Mesothelial cell of epicardium (in vitro differentiated cells): ENCODE measurements at places on chromosomes 4 and X. TPM values are rescaled to one million over a fixed set of nuclear protein-coding genes. Genes with fewer than 3 reads are reported as not detected.
A peak's percentile ranks its signal among the peaks of the same experiment; 100 is the strongest.

DNA sequence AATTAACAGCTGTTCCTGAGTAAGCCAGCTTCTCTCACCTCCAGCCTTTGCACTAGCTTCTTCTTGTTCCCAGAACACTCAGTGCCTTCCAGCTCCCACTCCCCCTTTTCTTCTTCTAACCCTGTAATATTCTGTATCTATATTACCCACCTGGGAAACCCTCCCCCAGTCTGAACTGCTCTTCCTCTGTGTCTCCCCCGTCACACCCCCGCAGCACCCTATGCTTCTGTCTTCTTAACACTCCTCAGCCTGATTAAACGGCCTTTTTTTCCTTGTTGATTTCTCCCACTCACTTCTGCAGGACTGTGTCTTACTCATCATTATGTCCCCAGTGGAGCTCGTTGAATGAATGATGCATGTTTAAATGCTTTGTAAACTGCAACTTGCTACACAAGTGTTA lies 9.0 kb upstream of the LONRF3 start:
- peaks cover 57% of the 10 kb centered on the region for H3K27me3 ChIP-seq
- H3K4me3 ChIP-seq: no peak overlapping the region
- H3K27ac ChIP-seq: no peak overlapping the region
- H3K4me1 ChIP-seq: no peaks in the 10 kb centered on the region
- H3K36me3 ChIP-seq: no peaks in the 10 kb centered on the region

GRCh38 chr4:142846108-142846728 lies at the start of gene INPP4B:
Gene INPP4B, minus strand, starts transcription at chr4:142846301.
- peak within 1 kb of the TSS; percentile 83 for H3K27ac ChIP-seq
- peak; percentile 71 for DNase-seq
- peaks cover 22% of the 10 kb centered on the region for H3K4me1 ChIP-seq
- peak within 1 kb of the TSS; percentile 97 for H3K4me3 ChIP-seq
- peaks cover 22% of the 10 kb centered on the region for H3K27me3 ChIP-seq

DNA sequence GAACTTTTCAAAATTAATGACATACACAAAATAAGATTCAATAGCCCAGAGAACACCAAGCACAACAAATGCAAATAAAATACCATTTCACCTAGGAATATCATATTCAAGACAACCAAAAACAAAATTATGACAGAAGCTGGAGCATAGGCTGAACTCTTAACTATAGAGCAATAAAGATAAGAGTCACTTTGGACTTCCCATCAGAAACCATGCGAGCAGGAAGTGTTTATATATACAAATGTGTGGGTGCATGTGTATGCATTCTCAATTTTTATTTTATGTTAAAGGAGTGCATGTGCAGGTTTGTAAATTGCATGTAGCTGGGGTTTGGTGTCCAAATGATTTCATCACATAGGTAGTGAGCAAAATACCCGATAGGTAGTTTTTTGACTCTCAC lies 291.6 kb downstream of the ARAP2 start:
- H3K36me3 ChIP-seq: peaks cover 8% of the 10 kb centered on the region
- H3K4me1 ChIP-seq: no peaks in the 10 kb centered on the region
- H3K27ac ChIP-seq: no peak overlapping the region
- H3K4me3 ChIP-seq: no peak overlapping the region

DNA sequence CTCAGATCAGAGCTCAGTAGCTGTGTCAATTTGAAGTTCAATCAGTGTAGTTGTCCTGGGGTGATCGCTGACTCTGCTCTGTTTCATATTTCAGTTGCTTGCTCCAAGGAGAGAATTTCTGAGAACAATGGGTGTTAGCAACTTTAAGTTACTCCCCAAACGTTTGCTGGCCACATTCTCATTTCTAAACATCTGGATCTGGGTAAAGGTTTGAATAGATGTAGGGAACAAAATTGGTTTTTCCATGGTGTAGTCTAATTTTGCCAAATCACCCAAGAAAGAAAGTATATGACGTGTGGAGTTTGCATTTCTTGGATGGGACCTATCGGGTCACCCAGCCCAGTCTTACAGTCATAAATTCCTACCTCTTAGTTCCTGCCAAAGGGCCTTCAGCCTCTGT lies 103.7 kb downstream of the AKAP4 start:
- H3K4me1 ChIP-seq: peaks cover 3% of the 10 kb centered on the region
- peaks cover 4% of the 10 kb centered on the region for H3K36me3 ChIP-seq
- DNase-seq: no peak
- H3K27ac ChIP-seq: no peak overlapping the region

- H3K27me3 ChIP-seq: no peaks in the 10 kb centered on the region
- no peak overlapping the region for H3K27ac ChIP-seq
- no peak overlapping the region for H3K4me3 ChIP-seq
- H3K36me3 ChIP-seq: no peaks in the 10 kb centered on the region
- no peaks in the 10 kb centered on the region for H3K4me1 ChIP-seq
These were observed 163.1 kb downstream of the ARAP2 start for GRCh38 chr4:36081185-36081584.

GRCh38 chr4:26719954-26720552 lies 136.2 kb downstream of the TBC1D19 start:
- H3K4me3 ChIP-seq: no peak overlapping the region
- H3K36me3 ChIP-seq: peaks cover 3% of the 10 kb centered on the region
- H3K27me3 ChIP-seq: no peaks in the 10 kb centered on the region
- H3K27ac ChIP-seq: no peak overlapping the region

GRCh38 chrX:5870238-5870637 lies 358.4 kb downstream of the NLGN4X start:
- no peaks in the 10 kb centered on the region for H3K36me3 ChIP-seq
- H3K27ac ChIP-seq: no peak overlapping the region
- peaks cover 2% of the 10 kb centered on the region for H3K4me1 ChIP-seq

DNA sequence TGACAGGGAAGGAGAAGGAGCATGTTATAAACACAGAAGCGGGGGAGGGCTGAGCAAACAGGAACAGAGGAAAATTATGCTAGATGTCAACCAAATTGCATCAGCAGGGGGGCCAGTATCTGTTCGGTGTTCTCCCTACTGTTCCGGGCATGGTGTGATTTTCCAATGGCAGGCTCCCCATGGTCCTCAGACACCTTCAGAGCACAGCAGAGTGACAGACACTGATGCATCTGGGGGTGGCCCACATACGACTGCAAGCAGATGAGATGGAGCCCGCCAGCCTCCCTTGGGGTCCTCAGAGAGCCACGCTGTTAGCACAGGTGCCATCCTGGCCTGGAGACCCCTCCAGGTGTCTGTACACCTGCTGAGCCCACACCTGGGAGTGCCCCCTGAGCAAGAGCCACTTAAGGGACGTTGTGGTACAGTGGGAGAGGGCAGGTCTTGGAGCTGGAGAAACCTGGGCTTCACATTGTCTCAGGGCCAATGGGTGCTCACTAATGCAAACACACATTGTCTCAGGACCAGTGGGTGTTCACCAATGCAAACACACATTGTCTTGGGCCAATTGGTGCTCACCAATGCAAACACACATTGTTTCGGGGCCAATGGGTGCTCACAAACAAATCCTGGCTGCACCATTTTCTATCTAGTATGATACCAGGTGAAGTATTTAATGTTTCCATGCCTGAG lies 95.4 kb downstream of the SLC2A9 start:
- DNase-seq: no peak
- H3K4me3 ChIP-seq: no peak overlapping the region
- no peak overlapping the region for H3K27ac ChIP-seq
- no peaks in the 10 kb centered on the region for H3K36me3 ChIP-seq
- peaks cover 34% of the 10 kb centered on the region for H3K27me3 ChIP-seq

DNA sequence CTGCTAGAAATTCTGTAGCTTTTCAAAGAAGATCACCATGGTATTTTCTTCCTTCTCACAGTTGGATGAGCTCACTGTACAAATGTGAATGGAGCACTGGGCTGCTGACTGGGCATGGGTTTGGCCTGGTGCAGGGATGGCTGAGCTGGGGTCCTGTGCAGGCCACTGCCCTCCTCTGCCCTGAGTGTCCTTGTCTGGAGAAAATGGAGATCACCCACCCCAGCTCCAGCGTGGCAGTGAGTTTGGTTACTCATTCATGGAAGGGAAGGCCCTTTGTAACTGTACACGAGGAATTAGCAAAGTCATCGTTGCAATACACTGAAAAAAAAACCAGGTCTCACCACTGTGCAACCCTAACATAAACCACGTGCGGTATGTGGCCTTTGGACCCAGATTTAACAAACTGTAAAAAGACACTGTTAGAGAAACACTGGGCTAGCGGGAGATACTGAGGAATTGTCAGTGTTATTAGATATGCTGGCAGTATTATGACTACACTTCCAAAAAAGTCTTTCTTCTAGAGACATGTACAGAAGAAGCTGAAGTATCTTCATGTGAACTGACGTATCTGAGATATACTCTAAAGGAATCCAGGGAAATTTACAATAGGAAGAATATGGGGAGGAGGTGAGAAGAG lies 16.1 kb upstream of the TBC1D14 start:
- H3K36me3 ChIP-seq: peaks cover 4% of the 10 kb centered on the region
- no peaks in the 10 kb centered on the region for H3K27me3 ChIP-seq
- DNase-seq: no peak
- no peak overlapping the region for H3K4me3 ChIP-seq

DNA sequence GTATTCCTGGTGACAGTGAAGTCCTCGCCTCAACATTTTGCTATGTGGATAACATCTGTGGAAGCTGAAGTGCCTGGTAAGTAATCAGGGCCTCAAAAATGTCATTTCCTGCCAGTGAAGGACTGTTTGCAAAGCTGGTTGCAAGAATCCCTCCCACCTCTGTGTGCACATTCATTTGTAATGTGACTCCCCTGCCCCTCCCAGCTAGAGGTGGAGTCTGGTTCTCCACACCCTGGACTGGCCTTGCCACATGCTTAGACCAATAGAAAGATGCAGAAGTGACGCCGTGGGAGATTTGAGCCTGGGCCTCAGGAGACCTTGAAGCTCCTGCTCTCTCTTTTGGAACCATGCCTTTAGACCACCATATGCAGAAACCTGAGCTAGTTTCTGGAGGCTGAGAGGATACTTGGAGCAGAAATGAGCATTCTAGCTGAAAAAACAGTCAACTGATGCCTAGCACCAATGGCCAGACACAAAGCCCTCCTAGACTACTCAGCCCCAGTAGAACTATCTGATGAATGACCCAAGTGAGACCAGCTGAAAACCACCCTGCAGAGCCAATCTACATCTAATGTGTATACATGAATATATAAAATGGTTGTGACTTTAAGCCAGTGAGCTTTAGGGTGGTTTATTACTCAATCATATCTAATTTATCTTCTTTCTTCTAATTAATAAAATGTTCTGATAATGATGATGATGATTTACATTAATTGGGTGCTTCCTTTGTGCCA lies 47.8 kb upstream of the CRMP1 start:
- peaks cover 8% of the 10 kb centered on the region for H3K4me1 ChIP-seq
- no peak overlapping the region for H3K4me3 ChIP-seq
- no peak for DNase-seq
- H3K27me3 ChIP-seq: peaks cover 25% of the 10 kb centered on the region
- H3K27ac ChIP-seq: no peak overlapping the region
- no peaks in the 10 kb centered on the region for H3K36me3 ChIP-seq

GRCh38 chr4:118969359-118969758 lies 80.7 kb downstream of the SYNPO2 start:
- peak overlapping the region; percentile 93 for H3K27ac ChIP-seq
- no peaks in the 10 kb centered on the region for H3K36me3 ChIP-seq
- no peak overlapping the region for H3K4me3 ChIP-seq
- DNase-seq: no peak

GRCh38 chr4:14831416-14831815 lies 170.9 kb upstream of the CPEB2 start:
- H3K4me3 ChIP-seq: no peak overlapping the region
- H3K4me1 ChIP-seq: peaks cover 3% of the 10 kb centered on the region
- H3K27ac ChIP-seq: no peak overlapping the region
- no peaks in the 10 kb centered on the region for H3K27me3 ChIP-seq
- no peak for DNase-seq

GRCh38 chr4:33306131-33306530 lies 2586.0 kb downstream of the PCDH7 start:
- peaks cover 2% of the 10 kb centered on the region for H3K36me3 ChIP-seq
- no peaks in the 10 kb centered on the region for H3K27me3 ChIP-seq
- no peak overlapping the region for H3K4me3 ChIP-seq
- H3K4me1 ChIP-seq: peaks cover 16% of the 10 kb centered on the region
- no peak for DNase-seq

DNA sequence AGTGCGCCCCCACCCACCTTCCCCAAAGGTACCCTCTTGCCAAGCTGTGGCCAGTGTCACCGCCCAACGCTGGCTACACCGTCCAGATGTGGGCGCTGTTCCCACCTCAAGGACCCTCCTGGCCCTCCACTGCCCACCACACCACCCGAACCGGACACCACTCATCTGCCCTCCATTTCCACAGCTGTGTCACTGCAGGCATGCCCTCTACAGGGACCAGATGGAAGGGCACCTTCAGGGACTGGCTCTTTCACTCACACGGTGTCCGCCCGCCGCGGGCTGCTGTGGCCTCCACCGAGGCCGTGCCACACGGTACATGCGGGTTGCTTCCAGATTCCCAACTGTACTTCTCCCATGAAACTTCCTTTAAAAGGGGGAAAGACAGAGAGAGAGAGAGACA lies 87.7 kb downstream of the FAM53A start:
- H3K36me3 ChIP-seq: no peaks in the 10 kb centered on the region
- H3K4me1 ChIP-seq: peaks cover 2% of the 10 kb centered on the region
- H3K4me3 ChIP-seq: no peak overlapping the region
- no peak for DNase-seq
- peaks cover 6% of the 10 kb centered on the region for H3K27me3 ChIP-seq
- H3K27ac ChIP-seq: no peak overlapping the region

GRCh38 chr4:146073517-146073916 lies 102.0 kb upstream of the LSM6 start:
- peaks cover 11% of the 10 kb centered on the region for H3K27me3 ChIP-seq
- H3K36me3 ChIP-seq: no peaks in the 10 kb centered on the region
- H3K4me1 ChIP-seq: no peaks in the 10 kb centered on the region
- H3K27ac ChIP-seq: no peak overlapping the region
- DNase-seq: no peak

DNA sequence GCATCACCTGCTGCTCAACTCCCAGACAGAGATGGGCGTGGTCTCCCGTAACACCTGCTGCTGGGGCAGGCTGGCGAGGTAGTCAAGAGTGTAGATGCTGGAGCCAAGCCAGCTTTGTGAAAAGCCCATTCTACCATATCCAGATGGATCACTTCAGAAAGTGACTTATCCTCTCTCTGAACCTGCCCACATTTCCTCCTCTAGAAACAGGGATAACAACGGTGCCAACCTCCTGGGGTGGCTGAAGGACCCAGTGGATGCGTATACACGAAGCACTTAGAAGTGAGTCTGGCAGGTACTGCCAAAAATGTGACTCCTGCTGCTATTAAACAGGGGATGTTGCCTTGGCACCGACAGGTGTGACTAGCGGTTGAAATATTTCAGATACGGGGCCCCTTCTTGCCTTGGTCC lies 95.8 kb downstream of the SORBS2 start:
- no peak overlapping the region for H3K4me3 ChIP-seq
- H3K27ac ChIP-seq: no peak overlapping the region
- peaks cover 7% of the 10 kb centered on the region for H3K27me3 ChIP-seq
- peaks cover 12% of the 10 kb centered on the region for H3K4me1 ChIP-seq
- no peak for DNase-seq

The AKAP17A gene
- total RNA-seq: 74.0 to 77.0 TPM (median 74.8 TPM) in 3 replicates

The VCX3B gene
- not detected in 3 replicates for total RNA-seq

The KIT gene
- total RNA-seq: 7.4 to 10.6 TPM (median 8.0 TPM) in 3 replicates

The MANBA gene
- 39.2 to 40.2 TPM (median 39.6 TPM) in 3 replicates for total RNA-seq

The SORCS2 gene
- 6.8 to 7.1 TPM (median 7.1 TPM) in 3 replicates for total RNA-seq

The DMD gene
- total RNA-seq: 76.4 to 96.0 TPM (median 79.4 TPM) in 3 replicates

The SERPINA7 gene
- total RNA-seq: not detected in 3 replicates

The RNF4 gene
- 59.8 to 63.8 TPM (median 61.0 TPM) in 3 replicates for total RNA-seq

The EGF gene
- total RNA-seq: 1.0 to 2.0 TPM (median 1.3 TPM) in 3 replicates

The SMIM43 gene
- not detected in 3 replicates for total RNA-seq
